ENCODE measurements at places on chromosomes 5 and 9.

DNA sequence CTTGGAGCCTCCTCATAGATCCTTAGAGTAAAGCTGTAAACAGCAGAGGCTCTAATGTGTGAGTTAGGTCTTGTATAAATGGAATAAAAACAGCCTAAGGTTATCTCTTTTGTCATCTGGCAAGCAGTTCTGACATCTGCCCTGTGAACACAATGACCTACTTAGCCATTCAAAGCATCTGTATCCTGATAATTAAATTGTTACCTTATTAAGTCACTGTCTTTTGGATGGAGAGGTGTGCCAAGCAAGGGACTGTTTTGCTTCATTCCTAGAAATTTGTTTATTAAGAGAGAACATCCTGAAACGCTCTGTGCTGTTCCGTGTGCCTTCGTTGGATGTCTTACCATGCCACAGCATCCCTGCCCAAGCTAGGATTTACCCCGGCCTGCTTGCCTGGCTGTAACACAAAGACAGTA lies 1.5 kb downstream of the LSM11 start:
- no peak for DNase-seq
- no peak overlapping the region for H3K27ac ChIP-seq
- no peaks in the 10 kb centered on the region for H3K27me3 ChIP-seq
- H3K4me1 ChIP-seq, result peaks cover 41% of the 10 kb centered on the region
- H3K36me3 ChIP-seq, result peaks cover 5% of the 10 kb centered on the region

GRCh38 chr5:152813526-152813925 lies 408.4 kb upstream of the NMUR2 start:
- no peak overlapping the region for H3K27ac ChIP-seq
- no peaks in the 10 kb centered on the region for H3K36me3 ChIP-seq
- no peak overlapping the region for H3K4me3 ChIP-seq
- DNase-seq, result no peak
- no peaks in the 10 kb centered on the region for H3K4me1 ChIP-seq

GRCh38 chr5:37787742-37788141 lies 52.1 kb downstream of the GDNF start:
- no peaks in the 10 kb centered on the region for H3K36me3 ChIP-seq
- no peaks in the 10 kb centered on the region for H3K4me1 ChIP-seq
- no peak overlapping the region for H3K27ac ChIP-seq
- H3K27me3 ChIP-seq, result peaks cover 14% of the 10 kb centered on the region

DNA sequence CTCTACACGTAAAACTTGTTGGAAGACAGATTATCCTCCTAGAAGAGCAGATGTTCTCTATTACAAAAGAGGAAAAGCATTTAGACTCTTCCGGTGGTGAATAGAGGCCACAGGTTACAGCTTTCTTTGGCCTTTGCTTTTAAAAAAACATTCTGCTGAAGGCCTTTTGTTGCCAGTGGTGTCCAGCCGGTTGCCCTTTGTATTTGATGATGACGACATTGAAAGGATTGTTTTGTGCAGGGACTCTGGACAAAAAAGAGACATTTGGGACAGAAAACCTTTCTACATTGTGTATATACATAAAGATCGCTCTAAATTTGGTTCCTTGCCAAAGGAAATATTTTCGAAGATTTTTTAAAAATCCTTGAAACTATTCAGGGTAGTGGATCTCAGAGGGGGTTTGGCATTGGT lies 180.3 kb downstream of the C9orf152 start:
- H3K4me3 ChIP-seq, result no peak overlapping the region
- no peak overlapping the region for H3K27ac ChIP-seq
- peaks cover 20% of the 10 kb centered on the region for H3K27me3 ChIP-seq
- H3K36me3 ChIP-seq, result no peaks in the 10 kb centered on the region
- no peak for DNase-seq

- DNase-seq, result no peak
- H3K27me3 ChIP-seq, result peaks cover 12% of the 10 kb centered on the region
- no peak overlapping the region for H3K27ac ChIP-seq
- peaks cover 3% of the 10 kb centered on the region for H3K36me3 ChIP-seq
These were observed 107.3 kb upstream of the TBC1D2 start for GRCh38 chr9:98362624-98363252.

GRCh38 chr5:132215329-132215728 lies 12.3 kb downstream of the P4HA2 start:
- no peaks in the 10 kb centered on the region for H3K27me3 ChIP-seq
- no peaks in the 10 kb centered on the region for H3K36me3 ChIP-seq
- H3K27ac ChIP-seq, result peak overlapping the region; percentile 10
- H3K4me1 ChIP-seq, result no peaks in the 10 kb centered on the region
- DNase-seq, result no peak
- no peak overlapping the region for H3K4me3 ChIP-seq

DNA sequence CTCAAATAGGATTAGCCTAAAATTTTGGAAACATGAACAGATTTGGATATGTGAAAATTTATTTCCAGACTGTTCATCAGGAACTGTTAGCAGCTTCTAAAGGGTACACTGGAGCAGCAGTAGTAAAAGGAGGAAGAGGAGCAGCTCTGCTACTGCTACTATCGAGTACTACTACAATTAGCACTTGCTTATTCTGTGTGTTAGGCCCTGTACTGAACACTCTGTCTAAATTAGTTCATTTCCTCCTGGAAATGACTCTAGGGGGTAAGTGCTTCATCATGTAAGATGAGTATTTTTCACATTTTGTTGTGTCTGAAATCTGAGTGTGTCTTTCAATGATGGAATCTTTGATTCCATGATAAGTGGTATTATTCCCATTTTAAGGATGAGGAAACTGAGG lies 9.8 kb downstream of the CD274 start:
- no peaks in the 10 kb centered on the region for H3K27me3 ChIP-seq
- no peak for DNase-seq
- H3K4me3 ChIP-seq, result peak overlapping the region; percentile 54
- H3K27ac ChIP-seq, result peak overlapping the region; percentile 87

- H3K27ac ChIP-seq, result no peak overlapping the region
- H3K27me3 ChIP-seq, result peaks cover 4% of the 10 kb centered on the region
- H3K36me3 ChIP-seq, result no peaks in the 10 kb centered on the region
- H3K4me1 ChIP-seq, result peaks cover 7% of the 10 kb centered on the region
- no peak for DNase-seq
- no peak overlapping the region for H3K4me3 ChIP-seq
These were observed 21.0 kb downstream of the RALGPS1 start for GRCh38 chr9:126935630-126936029.

- no peak for DNase-seq
- no peak overlapping the region for H3K4me3 ChIP-seq
- H3K27me3 ChIP-seq, result peaks cover 3% of the 10 kb centered on the region
- H3K36me3 ChIP-seq, result no peaks in the 10 kb centered on the region
- no peak overlapping the region for H3K27ac ChIP-seq
These were observed 26.8 kb downstream of the ACTBL2 start for GRCh38 chr5:57455511-57456455.

- H3K27me3 ChIP-seq, result peaks cover 2% of the 10 kb centered on the region
- H3K4me1 ChIP-seq, result no peaks in the 10 kb centered on the region
- no peak overlapping the region for H3K4me3 ChIP-seq
- no peak overlapping the region for H3K27ac ChIP-seq
- no peaks in the 10 kb centered on the region for H3K36me3 ChIP-seq
These were observed 13.8 kb upstream of the PLCXD3 start for GRCh38 chr5:41524174-41524573.

DNA sequence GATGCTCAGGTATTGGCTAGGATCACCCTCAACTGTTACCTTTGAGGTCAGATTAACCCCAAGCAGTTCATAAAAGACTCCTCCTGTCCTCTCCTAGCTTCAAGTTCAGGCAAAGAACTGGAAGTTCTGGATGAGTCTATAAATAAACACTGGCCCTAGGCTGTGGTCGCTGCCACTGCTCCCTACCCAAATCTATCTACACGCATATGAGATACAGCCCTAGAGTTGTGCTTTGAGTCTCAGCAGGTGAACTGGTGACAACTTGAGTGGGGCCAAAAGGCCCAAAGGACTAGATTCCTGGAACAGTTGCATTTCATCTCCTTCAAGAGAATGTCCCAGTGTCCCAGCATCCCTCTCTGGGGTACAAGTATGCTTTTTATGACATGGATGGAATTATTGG lies 62.6 kb downstream of the SAXO1 start:
- no peaks in the 10 kb centered on the region for H3K4me1 ChIP-seq
- no peaks in the 10 kb centered on the region for H3K36me3 ChIP-seq
- H3K27ac ChIP-seq, result no peak overlapping the region
- H3K27me3 ChIP-seq, result peaks cover 3% of the 10 kb centered on the region
- no peak overlapping the region for H3K4me3 ChIP-seq

Measured in activated CD8-positive, alpha-beta memory T cell treated with anti-CD3 and anti-CD28 coated beads, Interleukin-2, amount 10 ng/mL, durations not matched to agents 7 days and 5 days (primary cell).